ENCODE measurements at places on chromosomes 1 and 21.

DNA sequence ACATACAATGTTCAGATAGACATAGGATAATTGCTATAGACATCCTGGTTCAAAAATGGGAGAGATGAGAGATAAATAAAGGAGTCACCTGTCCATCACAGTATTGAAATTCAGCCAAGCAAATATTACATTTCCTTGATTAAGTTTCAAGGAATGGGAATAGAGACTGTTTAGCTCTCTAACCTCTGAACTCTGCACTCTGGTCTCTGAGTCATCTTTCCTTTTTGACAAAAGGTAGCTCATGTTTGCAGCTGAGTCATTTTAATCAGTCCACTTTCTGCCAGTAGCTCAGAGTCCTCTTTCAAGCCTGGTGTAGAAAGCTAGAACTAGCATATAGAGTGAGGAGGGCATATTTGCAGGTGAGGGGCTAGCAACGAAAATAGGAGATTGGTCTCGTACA, 51.4 kb upstream of the GJA8 start:
- no peak for DNase-seq

DNA sequence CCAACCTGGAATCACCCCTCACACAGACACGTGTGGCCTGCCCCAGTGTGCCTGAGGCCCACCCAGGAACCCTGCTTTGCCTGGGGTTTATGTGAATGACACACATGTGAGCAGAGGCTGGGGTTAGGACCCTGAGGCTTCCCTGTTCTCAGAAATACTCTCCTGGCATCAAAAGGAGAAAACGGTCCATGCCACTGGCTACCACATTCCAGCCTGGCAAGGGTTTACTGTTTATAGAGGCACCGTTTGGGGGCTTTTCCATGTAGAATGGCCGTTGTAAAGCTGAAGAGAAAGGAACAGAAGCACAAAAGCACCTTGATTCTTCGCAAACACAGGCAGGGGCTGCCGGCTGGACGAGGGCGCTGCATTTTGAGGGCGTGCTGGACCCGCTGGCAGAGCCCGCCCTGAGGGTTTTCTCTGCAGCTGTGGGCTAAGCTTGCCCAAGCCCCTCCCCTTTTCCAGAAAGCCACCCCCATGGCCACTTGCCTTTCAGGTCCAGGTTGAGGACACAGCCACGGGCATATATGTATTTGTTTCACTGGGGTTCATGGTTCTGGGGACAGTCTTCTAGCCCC, 13.0 kb downstream of the TFF3 start:
- no peak for DNase-seq

GRCh38 chr1:84583648-84584047, 9.4 kb upstream of the CTBS start:
- DNase-seq = no peak

GRCh38 chr1:55060133-55060999, 21.0 kb downstream of the PCSK9 start:
- peak; percentile 13 for DNase-seq

GRCh38 chr1:161772397-161772796, 6.3 kb downstream of the ATF6 start:
- DNase-seq = no peak

DNA sequence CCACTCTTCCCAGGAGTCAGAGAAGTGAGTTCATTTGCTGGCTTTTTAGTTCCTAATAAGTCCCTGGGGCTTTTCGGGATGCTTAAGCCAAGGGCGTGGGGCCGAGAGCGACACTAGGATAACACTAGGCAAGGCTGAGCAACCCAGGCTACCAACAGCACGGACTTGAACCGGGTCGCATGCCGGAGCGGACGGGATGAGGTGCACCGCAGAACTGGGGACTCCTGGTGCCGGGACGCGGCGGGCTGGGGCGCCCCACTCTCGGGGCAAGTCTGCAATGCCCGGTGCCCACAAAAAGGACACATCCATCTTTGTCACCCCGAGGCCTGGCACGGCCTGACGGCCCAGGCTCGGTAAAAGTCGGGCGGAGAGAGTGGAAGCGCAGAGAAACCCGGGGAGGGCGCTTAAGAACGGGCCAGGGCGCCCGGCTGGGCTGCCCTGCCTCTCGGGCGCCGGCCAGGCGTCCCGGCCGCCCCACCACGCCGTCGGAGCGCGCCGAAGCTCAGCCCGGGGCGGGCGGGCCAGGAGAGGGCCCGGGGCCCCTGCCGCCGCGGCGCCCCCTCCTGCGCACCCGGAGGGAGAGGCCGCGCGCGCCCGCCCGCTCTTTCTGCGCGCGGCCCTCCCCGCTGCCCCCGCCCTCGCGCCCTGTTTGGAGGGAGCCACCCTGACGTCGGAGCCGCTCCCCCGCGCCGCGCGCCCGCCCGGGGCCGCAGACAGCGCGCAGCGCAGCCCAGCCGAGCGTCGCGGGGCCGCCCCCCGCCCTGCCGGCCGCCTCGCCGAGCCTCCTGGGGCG, at the start of gene NBL1:
NBL1 (plus strand) TSS at position 710 of the 793 bp plus-strand sequence. CDS start 10,720 bp downstream, outside the sequence.
- DNase-seq = no peak

GRCh38 chr1:202844259-202844658, 33.5 kb downstream of the PCAT6 start:
- DNase-seq = no peak

GRCh38 chr1:112542206-112542973, 33.6 kb downstream of the WNT2B start:
- DNase-seq = no peak
